ENCODE measurements at places on chromosomes 1 and 21.

GRCh38 chr1:154499446-154499845, 2.6 kb upstream of the TDRD10 start:
- no peak for DNase-seq

DNA sequence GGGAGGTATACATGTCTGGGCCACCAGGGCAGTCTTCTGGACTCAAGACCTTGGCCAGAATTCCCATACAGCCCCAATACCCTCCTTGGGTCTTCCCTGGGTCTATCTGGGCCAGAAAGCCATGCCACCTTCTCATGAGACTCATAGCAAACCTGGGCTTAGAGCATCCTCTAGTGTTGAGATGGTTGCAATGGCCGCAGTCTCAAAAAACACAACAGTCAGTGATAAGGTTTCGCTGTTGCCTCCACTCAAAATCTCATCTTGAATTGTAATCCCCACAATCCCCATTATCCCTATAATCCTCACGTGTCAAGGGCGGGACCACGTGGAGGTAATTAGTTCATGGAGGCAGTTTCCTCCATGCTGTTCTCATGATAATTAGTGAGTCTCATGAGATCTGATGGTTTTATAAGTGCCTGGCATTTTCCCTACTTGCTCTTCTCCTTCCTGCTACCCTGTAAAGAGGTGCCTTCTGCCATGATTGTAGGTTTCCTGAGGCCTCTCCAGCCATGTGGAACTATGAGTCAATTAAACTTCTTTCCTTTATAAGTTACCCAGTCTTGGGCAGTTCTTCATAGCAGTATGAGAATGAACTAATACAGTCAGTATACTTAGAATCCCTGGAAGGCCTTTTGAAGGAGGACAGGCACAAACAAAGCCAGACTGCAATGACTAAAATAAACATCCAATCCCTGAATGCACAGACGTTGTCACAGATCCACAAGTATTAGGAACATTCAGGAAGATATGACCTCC, 77.0 kb downstream of the CTH start:
- DNase-seq, result no peak

DNA sequence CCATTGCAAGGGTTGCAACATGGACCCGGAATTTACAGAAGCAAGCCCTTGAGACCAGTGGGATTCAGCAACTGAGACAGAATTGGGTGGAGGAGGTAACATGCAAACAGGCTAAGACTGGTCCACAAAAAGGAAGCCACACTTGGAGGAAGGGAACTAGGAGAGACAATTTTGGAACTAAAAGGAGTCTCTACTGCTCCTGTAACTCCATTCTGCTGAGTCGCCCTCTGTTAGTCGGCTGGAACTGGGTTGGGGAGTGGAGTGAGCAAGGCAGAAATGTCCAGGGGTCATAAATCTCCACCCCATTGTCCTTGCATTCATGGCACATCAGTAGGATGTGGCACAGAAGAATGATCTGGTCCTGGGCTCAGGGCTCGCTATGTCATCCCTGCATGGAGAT, 5.1 kb downstream of the LAMB3 start:
- peak; percentile 64 for DNase-seq

DNA sequence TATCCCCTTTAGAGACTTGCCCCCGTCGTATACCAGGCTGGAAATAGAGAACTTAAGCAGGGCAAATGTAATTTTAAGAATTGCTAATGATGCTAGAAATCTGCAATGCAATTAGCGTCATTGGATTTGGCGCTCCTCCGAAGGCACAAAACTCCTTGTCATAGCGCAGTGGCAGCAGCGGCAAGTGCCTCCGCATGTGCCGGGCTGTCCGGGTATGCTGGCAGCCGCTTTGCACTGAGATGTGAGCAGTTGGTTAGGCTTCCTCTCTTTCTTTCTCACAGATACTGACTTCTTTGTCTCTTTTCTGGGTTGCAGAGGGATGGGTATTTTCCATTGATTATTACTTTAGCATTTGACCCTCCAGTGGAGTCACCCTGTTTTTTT, 193.4 kb upstream of the LMO4 start:
- DNase-seq, result no peak

- no peak for DNase-seq
Measured at GRCh38 chr1:86778569-86779239, 74.3 kb downstream of the SH3GLB1 start.
